D341Med (cell line): ENCODE measurements at places on chromosomes 5 and 9.

GRCh38 chr9:75010570-75010969 lies 17.5 kb downstream of the CARNMT1 start:
- no peak for DNase-seq

DNA sequence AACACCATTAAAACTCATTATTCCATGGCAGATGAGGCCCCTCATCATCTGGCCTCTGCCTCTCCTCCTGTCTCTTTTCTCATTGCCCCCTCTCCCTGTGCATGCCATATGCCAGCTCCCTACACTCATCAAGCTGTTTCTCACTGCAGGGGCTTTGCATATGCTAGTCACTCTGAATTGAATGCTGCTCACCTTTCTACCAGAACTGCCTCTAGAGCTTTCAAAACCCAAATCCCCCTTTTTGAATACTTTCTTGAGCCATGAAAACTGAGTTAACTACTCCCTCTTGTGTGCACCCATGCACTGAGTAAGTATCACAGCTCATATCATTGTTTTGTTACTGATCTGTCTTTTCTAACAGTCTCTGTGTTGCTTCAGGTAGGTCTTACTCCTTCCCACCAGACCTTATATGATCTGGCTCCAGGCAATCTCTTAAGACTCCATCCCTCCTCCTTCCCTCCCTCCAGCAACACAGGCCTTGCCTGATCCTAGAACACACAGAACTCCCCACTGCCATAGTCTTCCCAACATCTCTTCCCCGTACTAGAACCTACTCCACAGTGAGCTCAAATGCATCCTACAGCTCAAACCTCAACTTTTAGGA lies 60.5 kb downstream of the ASTN2 start:
- no peak for DNase-seq

- DNase-seq: no peak
These were observed 73.4 kb upstream of the BOD1 start for GRCh38 chr5:173689737-173690360.

GRCh38 chr9:127518091-127518856 lies 67.0 kb downstream of the LRSAM1 start:
- DNase-seq: no peak

- no peak for DNase-seq
These were observed 29.8 kb downstream of the UGCG start for GRCh38 chr9:111926421-111926875.

DNA sequence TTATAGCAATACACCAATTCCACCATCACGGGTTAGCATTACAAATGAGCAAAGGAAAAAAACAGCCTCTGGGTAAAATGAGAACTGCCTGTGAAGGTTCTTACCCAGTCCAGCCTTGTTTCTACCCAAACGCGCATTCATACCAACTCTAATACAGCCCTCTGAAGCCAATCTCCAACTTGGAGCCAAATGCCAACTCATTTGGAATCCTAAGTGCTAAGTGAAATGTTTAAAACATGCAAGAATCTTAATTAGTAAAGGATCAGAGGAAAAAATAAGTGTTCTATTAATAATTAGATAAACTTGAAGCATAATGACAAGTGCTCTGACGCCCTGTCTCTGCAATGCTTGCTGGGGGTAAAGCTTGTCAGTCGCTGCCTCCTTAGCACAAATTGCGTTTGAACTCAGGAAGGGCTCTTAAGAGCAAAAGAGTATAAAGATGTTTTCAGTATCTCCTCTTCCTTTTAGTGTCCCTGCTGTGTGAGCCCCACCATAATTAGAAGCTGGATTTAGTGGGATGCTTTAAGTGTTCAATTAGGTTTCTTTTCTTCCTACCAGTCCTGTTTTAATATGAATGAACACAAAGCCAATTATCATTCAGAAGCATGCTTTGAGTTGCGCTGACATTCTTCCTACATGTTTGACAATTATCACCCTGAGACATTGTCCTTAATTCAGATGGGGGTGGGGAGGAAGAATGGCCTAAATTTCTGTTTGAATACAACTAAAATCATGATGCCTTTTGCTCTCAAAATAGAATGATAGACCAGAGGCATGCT lies 537.6 kb downstream of the DTWD2 start:
- no peak for DNase-seq

GRCh38 chr5:149392718-149393117 lies 13.6 kb upstream of the IL17B start:
- no peak for DNase-seq

DNA sequence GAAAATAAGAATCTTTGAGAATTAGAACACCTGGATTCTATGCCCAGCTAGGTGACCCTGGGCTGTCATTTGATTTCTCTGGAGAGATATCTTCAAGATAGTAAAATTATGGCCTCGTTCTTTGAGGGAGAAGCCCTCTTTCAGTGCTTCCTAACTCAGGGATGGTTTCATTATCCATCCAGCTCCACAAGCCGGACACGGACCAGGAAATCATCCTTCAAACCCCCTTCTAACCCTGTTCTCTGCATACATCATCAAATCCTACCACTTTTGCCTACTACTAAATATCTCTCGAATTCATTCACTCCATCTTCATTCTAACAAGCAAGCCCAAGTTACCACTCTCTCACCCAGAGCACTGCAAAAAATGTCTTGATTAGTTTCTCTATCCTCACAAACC lies 57.2 kb downstream of the MAPKAP1 start:
- DNase-seq: no peak

DNA sequence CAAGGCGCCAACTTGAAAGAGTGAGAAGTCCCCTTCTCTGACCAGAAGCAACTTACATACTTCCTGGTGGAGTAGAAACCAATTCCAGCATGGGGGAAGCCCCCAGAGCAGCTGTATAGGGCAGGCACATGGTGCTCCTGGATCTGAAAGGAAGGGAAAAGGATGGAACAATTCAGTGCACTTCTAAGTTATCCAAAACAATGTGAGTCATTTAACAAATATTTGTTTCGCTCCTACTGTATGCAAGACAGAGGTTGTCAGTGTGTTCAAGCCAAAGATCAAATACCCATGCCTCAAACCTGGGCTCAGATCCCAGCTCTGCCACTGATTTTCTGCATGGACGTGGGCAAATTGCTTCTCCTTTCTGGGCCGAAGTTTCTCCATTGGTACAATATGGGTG lies 67.1 kb downstream of the LHX2 start:
- DNase-seq: no peak

DNA sequence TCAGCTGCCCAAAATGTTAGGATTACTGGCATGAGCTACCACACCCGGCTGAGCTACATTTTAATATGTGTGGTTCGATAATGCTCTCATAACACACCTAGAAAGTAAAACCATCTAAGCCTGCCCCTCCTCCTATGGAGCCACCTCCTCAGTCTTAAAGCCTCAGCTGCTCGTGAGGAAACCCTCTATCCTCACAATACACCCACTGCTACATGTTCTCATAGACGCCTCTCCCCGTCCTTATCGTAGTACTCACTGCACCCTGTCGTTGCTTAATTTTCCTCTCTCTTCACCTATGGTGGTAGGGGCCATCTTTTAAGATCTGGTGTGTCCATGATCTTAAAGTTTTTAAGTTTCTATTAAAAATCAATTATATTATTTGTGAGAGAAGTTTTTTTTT lies 72.9 kb downstream of the RCL1 start:
- DNase-seq: no peak

- DNase-seq: no peak
These were observed 116.7 kb upstream of the KLF4 start for GRCh38 chr9:107606149-107606790.

DNA sequence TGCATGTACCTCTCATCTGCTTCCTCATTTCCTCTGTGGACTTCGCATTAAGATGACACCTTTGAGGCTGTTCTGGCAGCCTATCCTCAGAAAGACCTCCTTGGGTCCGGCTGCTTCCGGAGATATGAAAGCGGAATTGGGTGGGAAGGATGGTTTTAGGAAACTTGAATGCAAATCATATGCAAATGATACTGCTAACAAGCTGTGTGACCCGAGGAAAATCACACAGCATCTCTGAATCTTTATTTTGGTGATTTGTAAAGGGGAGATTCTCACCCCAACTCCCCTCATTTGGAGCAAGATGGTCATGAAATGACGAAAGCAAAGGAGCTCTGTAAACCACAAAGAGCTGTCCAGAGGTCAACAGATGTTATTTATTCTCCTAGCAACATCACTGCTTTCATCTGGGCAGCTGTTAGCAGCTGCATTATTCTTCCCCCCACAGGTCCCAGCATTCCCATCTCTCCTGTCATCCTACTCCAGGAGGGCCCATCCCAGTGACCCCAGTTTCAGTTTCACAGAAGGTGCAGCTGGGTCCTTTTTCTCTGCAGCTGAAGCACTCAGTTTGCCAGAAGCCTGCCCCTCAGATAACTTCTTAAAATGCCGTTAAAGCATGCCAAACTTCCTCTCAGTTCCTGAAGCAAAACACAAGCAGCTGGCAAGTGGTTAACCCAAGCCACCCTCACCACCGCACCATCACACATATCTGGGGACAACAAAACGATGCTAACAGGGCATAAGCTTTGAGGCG lies 269.5 kb downstream of the SEC61B start:
- no peak for DNase-seq

DNA sequence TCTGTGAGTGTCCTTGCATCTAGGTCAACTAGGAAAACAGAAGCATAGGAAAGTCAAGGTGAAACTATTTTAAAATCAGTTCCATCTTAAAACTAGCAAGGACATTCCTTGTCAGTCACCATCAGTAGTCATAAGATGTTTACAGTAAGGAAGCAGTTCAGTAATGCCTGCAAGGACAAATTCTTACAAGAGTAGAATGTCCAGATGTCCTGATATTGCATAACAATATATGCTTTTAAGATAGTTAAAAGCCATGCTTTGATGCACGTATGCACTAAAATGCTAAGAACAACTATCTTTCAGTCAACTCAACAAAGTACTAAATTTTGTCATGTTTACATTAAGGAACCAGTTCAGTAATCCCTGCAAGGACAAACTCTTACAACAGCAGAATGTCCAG lies 11.3 kb upstream of the SVEP1 start:
- DNase-seq: no peak

DNA sequence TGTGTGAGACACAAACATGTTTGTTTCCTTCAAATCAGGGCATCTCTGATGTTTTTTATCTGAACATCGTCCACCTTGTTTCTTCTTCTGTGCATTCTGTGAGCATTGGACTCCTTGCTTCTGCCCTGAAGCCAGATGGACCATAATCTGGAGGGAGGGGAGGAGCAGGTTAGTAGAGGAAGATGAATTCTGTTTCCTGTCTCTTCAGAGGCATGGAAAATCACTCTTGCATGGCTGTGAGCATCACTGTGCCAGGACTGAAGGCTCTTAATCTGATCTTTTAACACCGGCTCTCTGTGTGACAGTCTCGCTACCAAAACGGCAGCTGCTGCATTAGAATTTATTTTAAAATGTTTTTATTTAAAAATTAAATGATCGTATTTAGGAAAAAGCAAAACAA lies 43.3 kb downstream of the TLE4 start:
- DNase-seq: no peak

DNA sequence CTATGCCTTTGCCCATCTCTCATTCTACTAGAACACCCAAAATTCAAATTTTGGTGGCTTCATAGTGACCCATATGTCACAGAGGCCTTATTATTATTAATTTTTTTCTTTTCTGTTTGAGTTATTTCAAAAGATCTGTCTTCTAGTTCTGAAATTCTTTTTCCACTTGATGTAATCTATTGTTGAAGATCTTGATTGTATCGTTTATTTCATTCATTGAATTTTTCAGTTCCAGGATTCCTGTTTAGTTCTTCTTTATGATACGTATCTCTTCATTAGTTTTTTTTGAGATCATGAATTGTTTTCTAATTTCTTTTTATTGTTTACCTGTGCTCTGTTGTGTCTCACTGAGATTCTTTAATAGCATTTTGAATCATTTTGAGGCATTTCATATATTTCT lies 24.6 kb upstream of the APBA1 start:
- DNase-seq: no peak

GRCh38 chr9:127546125-127546832 lies 65.8 kb upstream of the STXBP1 start:
- no peak for DNase-seq

DNA sequence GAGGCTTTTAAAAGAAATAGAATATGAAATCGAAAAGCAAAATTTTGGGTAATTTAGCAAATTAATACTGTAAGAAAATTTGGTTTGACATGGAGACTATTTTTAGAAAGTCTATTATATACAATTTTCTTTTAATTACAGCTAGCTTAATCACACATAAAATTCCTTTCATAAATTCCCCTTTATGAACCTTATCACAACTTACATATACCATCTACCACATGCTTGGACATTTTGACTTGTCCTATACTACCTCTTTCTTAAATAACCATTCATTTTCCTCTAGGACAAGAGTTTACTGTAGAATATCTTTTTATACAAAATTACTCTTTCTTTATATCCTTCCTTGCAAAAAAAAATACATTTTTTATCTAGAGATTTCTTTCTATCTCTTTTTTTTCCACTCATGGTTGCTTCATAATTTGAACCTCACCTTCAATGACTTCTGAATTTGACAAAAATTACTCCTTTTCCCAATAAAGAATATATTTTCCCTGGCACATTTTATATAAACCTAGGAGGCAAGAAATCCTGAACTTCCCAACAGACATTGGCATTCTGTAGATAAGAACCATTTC lies 34.0 kb upstream of the SYK start:
- DNase-seq: no peak

- DNase-seq: no peak
These were observed 8.3 kb downstream of the COL15A1 start for GRCh38 chr9:98951967-98952366.

- no peak for DNase-seq
These were observed 283.2 kb downstream of the SH3GL2 start for GRCh38 chr9:17862101-17862500.

DNA sequence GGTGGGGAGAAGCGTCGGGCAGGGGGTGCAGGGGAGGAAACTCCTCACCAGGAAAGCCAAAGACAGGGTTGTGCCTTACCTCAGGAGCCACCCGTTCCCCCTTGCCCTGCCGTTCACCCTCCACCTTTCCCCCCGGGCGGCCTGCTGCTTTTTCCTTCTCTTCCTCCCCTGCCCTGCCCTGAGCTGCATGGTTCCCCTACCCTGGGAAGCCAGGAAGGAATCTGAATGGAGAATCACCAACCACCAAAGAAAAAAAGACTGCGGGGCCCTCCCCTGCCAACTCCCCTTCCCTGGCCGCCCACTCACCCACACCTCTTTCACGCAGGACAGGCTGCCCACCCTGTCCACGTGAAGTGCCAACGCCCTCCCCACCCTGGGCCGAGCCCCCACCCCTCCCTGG lies 820 bp upstream of the NFX1 start:
- no peak for DNase-seq

- DNase-seq: no peak
These were observed 101.8 kb downstream of the TLE4 start for GRCh38 chr9:79673614-79674013.

DNA sequence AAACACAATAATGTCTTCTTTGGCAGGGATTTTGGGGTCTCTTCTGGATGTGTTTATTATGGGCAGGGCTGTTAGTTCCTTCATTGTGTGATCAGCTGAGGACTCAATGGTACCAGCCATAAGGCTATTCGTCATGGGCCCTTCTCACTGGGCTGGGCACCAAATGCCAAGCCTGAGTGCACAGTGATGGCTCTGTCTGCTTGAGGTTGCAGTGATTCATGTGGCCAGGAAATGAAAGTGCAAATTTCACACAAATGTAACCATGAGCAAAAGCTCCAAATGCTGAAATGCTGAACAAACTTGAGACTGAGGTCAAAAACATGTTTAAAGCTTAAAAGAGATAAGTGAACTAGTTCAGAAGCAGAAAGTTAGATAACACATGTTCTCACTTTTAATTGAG lies 191.0 kb downstream of the TARS1 start:
- DNase-seq: no peak

GRCh38 chr9:82475584-82476301 lies 487.2 kb downstream of the SPATA31D1 start:
- DNase-seq: no peak

- no peak for DNase-seq
These were observed 83.8 kb downstream of the SLC44A1 start for GRCh38 chr9:105328296-105328695.

- no peak for DNase-seq
These were observed 116.5 kb downstream of the PIK3R1 start for GRCh38 chr5:68332080-68332451.
